ENCODE measurements at places on chromosomes 7 and 10. TPM values are rescaled to one million over a fixed set of nuclear protein-coding genes. Genes with fewer than 3 reads are reported as not detected.

Gene TAC1
- not detected for total RNA-seq

DNA sequence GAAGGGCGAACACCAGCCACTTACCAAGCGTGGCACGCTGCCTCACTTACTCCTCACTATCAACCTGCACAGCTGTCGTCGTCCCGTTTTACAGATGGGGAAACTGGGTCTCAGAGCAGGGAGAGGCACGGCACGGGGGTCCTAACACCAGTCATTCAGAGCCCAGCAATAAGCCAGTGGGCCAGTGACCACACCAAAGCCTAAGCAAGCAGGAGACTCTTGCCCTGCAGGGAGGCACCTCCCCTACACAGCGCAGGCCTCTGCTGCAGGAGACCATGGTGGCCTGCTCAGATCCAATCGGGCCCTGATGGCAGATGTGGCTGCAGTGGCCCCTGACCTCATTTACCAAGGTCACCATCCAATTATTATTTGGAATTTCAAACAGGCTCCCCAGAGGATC lies 4.8 kb downstream of the SLIT1 start:
- no peak overlapping the region for H3K27ac ChIP-seq
- DNase-seq: no peak
- no peak overlapping the region for H3K4me3 ChIP-seq
- no peaks in the 10 kb centered on the region for H3K36me3 ChIP-seq

DNA sequence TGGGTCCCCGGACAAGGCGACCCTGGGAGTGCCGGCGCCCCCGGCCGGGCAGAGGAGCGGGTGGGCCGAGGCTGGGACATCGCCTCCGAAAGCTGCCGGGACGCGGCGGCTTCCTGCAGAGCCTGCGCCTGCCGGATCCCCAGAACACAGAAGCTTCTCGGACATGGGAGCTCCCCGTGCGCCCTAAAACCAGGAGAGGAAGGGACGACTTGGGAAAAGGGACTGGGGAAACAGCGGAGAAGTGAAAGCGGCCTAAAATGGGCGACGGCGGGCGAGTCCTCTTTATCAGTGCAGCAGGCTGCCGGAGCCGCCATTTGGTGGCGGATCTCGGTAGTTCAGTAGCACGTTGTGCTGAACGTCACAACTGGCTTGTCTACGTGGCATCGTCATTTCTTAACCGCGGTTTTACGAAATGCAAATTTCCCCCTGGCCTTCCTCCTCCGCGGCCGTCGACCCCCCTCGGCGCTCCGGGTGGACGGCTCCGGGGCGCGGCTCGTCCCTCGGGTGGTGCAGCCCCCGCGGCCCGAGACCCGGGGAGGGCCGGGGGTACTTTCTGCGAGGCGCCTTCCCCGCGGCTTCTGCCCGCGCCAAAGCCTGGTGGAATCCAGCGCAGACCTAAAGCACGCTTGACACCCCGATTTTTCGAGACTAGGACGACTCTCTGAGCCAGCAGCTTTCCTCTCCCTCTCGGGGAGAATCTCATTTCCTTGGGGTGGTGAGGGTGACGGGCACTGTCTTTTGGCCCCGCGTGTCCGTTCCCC lies 9.9 kb upstream of the SPAG6 start:
- no peak overlapping the region for H3K27ac ChIP-seq
- peak overlapping the region; percentile 67 for H3K4me3 ChIP-seq
- peaks cover 34% of the 10 kb centered on the region for H3K27me3 ChIP-seq
- no peaks in the 10 kb centered on the region for H3K36me3 ChIP-seq
- no peak for DNase-seq
- H3K4me1 ChIP-seq: peaks cover 17% of the 10 kb centered on the region

DNA sequence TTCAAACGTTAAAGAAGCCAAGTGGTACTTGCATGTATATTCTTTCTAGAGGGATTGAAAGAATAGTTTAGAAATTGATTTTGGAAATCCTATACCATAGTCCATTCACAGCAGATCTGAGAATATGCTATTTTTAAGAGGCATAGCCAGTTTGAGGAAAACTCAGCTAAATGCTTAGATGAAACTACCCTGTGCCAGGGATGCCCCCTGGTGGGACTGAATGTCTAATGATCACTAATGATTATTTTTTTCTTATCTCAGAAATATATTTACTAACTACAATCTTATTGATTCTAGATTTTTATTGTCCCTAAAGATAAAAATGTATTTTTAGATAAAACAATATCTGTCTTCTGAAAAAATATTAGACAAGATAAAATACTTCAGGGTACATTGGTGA lies 844.9 kb upstream of the PHF14 start:
- no peaks in the 10 kb centered on the region for H3K27me3 ChIP-seq
- no peak overlapping the region for H3K4me3 ChIP-seq
- no peak for DNase-seq
- no peaks in the 10 kb centered on the region for H3K36me3 ChIP-seq
- no peaks in the 10 kb centered on the region for H3K4me1 ChIP-seq

Data from ascending aorta (tissue), 2 donors.